ENCODE measurements at places on chromosomes 3 and 15.

GRCh38 chr3:124576565-124577493 is 153.4 kb upstream of the UMPS start:
- no peak for DNase-seq

DNA sequence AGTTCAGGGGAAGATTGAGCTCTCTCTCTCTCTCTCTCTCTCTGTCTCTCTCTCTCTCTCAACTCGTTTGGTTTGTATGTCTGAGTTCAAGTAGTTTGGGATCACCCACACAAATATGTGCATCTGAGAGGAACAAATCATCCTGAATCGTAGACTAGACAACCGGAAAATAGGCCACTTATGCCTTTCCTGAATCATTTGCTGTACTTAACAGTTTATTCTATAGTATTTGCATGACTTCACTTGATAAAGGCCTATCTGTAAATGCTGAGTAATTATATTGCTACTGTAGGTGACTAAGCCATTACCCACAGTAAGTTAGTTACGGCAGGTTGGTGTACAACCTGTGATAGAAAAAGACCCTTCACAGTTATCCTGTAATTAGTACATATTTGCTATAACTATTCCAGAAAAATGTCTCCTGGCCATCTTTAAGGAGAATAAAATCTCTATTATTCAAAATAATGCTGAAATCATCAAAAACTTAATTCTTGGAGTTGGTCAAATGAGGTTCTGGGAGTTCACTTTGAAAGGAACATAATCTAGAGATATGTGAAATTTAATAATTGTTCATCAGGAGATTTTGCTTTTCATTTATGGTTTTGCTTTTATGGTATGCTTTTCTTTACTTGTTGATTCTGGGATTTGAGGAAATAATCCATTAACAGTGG is 31.1 kb downstream of the OXSM start:
- DNase-seq = no peak

DNA sequence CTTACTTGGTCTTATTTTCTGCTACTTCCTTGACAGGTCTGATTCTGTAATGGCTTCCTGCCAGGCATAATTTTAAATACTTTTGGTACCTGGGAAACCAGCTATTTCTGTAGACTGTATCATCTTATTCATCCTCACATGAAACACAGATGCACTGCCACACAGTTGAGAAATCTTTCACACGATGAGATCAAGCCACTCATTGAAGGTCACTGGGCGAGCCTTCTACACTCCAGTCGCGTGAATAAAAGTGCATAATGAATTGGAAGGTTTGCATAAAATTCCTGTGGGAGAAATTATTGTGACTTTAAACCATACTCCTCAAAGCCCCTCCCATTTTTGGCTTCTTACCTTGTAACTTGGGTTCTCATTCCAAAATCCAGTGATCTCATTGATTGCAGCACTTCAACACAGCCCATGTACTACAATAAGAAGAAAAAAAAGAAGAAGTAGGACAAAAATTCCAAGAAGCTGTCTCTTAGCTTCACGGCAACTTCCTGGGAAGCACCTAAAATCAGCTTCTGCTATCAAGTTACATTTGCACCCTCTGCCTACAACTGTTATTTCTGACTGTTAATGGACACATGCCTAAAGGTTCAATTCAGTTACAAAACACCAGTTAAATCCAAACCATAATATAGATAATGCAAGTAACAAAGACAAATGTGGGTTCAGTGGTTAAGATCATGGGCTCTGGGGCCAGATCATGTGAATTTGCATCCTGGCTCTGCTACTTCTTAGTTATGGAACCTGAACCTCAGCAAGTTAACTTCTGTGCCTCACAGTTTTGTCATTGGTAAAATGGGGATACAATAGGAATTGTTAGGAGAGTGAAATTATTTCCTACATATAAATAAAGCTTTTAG is 39.0 kb downstream of the SHC4 start:
- no peak for DNase-seq

GRCh38 chr3:52596658-52597265 is 60.4 kb downstream of the UQCC5 start:
- no peak for DNase-seq

DNA sequence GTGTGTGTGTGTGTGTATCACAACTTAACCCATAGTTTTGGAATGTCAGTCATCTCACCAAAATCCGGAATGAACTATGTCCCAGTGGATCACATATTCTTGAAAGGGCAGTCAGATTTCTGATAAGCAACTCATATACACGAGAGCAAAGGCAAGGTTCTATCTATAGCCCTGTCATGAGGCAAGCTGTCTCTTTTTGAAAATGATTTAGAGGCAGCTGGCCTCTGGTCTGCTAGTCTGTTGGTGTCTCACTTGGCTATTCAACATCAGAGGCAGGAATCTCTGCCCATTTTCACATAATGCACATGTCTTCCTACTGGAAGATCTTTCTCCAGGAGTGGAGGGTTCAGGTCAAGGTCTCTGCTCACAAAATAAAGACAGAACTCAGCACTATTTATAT is 79.8 kb downstream of the CNTN6 start:
- no peak for DNase-seq

- no peak for DNase-seq
Measured at GRCh38 chr15:36903195-36903594, 197.2 kb downstream of the MEIS2 start.

DNA sequence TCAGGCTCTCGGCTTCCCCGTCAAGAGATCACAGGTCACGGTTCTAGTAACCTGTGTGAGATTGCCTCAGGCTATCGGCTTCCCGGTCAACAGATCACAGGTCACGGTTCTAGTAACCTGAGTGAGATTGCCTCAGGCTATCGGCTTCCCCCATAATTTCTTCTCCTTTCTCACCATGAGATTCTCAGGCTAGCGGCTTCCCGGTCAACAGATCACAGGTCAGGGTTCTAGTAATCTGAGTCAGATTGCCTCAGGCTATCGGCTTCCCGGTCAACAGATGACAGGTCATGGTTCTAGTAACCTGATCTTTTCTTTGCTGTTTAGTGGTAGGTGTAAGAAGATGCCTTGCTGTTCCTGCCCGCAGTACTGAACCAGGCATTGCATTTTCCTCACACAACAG is 418.2 kb upstream of the ZNF717 start:
- no peak for DNase-seq

GRCh38 chr3:185896636-185897035 is 41.2 kb downstream of the TRA2B start:
- DNase-seq = no peak

All from D721Med (cell line).